AG10803 (cell line): ENCODE measurements at places on chromosomes 5 and 9.
A peak's percentile ranks its signal among the peaks of the same experiment; 100 is the strongest.

- no peak for DNase-seq
Measured at GRCh38 chr5:108653201-108653600, 94.5 kb upstream of the FER start.

GRCh38 chr5:103523319-103523718 lies 39.3 kb downstream of the NUDT12 start:
- no peak for DNase-seq

- peak; percentile 11 for DNase-seq
Measured at GRCh38 chr9:111258875-111259271, 71.2 kb downstream of the OR2K2 start.

DNA sequence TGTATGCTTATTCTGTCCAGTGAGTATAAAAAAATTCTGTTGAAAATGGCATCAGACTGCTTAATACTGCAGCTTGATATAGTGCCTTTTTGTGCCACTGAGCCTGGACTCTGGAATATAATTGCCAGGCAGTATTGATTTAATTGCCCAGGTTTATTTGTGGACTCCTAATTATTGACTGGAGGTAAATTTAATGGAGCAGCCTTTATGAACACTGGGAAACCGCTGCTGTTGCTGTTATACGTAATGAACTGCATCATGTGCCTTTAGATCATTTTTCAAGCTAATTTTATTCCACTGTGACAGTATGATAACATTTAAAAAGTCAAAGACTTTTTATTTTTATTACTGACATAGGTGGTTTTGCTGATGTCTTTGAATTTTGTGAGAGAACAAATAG lies 90.2 kb upstream of the SH3GL2 start:
- no peak for DNase-seq

GRCh38 chr5:173196133-173196952 lies 38.7 kb downstream of the NKX2-5 start:
- DNase-seq, result no peak

GRCh38 chr5:55146080-55146479 lies 13.9 kb upstream of the GPX8 start:
- DNase-seq, result no peak

DNA sequence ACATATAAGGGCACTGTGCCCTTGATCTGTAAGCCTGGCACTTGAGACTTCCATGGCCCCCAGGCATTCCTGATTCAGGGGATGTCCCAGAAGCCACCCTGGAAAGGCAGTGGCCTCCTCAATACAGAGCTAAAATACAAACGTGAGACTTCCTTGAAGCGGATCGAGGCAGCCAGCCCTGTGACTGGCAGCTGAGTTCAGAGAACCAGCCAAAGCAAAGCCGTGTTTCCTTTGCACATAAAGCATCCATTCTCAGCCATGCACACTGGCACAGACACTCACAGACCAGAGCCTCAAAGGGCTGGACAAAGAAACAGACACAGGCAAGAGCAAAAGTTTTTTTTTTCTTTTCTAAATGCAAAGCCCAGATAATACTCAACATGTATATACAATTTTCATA lies 18.8 kb upstream of the CPEB4 start:
- DNase-seq, result no peak

DNA sequence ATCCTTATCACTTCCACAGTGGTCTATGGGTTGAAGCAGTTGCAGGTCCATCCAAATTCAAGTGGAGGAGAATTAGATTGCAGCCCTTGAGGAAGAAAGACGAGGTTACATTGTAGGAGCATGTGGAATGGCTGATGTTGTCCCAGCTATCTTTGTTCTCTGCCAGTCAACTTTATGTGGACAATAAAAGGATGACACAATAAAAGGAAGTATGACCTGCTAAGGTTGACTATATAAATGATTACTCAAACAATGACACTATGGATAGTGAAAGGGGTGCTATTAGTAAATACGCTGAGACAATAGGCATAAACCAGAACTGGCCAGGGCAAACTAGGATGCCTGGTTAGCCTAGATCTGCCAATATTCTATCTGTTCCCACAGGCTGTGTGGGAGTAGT lies 12.8 kb upstream of the ZNF618 start:
- no peak for DNase-seq

GRCh38 chr5:15995341-15996052 lies 184.1 kb downstream of the MARCHF11 start:
- peak; percentile 49 for DNase-seq

DNA sequence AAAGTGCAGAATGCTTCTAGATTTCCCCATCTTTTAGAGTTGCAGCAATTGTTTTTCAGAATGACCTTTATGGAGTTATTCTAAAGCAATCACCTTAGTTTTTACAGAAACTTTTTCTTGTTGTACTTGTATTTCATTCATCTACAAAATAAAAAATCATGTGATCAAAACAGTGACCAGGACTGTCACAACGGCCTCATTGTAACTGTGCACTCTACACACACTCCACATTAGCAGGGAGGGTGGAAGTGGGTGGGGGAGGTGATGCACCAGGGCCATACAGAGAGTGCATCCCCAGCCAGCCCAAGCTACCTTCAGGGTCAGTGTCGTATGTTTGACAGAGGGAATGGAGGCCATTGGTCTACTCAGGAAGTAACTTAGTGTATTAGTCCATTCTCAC lies 26.9 kb downstream of the EGFLAM start:
- DNase-seq, result no peak

GRCh38 chr5:135450336-135450735 lies 1.8 kb downstream of the TIFAB start:
- no peak for DNase-seq

DNA sequence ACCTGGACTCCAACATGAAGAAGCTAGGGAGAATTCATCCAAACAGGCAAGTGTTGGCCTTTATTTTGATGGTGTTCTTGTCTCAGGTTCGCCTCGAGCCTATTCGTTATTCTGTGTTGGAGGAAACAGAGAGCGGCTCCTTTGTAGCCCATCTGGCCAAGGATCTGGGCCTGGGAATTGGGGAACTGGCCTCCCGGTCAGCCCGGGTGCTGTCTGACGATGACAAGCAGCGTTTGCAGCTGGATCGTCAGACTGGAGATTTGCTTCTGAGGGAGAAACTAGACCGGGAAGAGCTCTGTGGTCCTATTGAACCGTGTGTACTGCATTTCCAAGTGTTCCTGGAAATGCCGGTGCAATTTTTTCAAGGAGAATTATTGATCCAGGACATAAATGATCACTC lies 367 bp downstream of the PCDHB4 start:
- DNase-seq, result no peak

GRCh38 chr5:95870105-95870672 lies 47.7 kb upstream of the GLRX start:
- no peak for DNase-seq

DNA sequence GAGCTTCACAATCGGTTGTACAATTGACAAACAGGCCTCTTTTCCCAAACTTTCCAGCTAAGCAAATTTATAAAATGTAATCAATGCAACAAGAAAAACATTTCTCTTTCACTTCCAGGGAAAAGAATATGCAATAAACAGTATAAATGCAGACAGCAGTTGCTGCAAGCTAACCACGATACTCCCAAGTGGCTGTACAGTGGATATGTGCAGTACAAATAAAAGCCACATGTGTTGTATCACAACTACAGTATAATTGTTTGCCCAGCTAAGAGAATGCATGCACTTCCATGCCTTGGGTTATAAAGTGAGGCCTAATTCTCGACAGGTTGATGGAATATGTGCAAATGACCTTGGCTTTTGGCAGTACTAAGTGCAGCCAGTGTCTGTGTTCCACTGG lies 16.7 kb upstream of the PDCL start:
- peak; percentile 14 for DNase-seq

- no peak for DNase-seq
Measured at GRCh38 chr9:93552923-93553322, 23.5 kb upstream of the PHF2 start.

DNA sequence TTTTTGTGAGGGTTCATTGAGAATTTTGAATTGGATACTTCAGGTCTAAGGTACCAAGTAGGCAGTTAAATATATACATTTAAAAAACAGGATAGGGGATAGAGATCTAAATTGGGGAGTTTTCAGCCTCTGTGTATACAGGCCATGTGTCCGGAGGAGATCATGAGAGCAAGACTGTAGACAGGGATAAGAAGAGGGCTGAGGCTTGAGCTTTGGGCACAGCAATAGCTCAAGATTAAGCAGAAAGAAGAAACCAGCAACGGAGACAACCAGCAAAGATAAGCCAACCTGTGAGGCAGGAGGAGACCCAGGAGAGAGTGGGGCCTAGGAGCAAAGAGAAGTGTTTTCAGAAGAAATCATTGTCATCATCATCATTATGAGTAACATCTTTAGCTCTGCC lies 258.4 kb downstream of the GRIA1 start:
- no peak for DNase-seq

- DNase-seq, result peak; percentile 98
Measured at GRCh38 chr5:156326718-156327259, at the start of gene SGCD. SGCD (plus strand) TSS chr5:156327164.
